ENCODE measurements at places on chromosomes 3 and 15.

DNA sequence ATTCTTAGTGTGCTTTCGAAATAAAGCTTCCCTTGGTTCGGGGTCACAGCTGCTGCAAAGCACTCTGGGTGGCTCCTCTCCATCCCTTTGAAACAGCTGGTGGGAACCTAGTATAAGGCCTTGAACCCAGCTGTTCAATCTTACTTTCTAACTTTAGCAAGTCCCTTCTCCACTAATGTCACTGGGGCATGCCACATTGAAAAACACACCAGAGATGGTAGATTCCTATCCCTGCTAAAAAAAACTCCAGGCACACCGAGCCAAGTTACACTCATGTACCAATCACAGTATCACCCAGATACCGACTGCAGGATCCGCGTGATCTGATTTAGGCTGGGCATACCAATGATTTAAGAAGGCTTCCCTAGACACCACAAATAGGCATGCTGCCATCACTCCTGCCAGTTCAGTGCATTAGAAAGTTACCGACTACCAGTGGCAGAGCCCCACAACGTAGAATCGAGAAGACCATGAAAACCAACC is 65.0 kb downstream of the WWTR1 start:
- no peak for DNase-seq

DNA sequence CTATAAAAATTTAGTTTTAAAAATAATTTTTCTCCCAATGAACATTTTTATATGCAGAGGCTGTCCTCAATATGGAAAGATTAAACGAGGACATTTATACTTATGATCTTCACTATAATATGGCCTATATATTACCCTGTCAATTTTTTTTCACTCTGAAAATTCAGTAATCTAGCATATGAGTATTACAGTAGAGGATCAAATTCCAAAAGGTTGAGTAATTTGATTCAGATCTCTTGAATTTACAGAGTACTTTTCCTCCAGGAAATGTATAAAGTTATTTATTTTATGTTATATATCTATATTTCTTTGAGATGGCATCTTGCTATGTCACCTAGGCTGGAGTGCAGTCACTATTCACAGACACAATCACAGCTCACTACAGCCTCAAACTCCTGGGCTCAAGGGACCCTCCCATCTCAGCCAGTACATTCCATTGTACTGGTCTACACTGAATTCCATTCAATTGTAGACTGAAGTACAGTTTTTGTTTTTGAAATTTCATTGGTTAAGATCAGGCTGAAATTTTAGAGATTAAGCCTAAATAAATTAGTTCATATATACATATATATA is 16.3 kb upstream of the TRPM7 start:
- no peak for DNase-seq

DNA sequence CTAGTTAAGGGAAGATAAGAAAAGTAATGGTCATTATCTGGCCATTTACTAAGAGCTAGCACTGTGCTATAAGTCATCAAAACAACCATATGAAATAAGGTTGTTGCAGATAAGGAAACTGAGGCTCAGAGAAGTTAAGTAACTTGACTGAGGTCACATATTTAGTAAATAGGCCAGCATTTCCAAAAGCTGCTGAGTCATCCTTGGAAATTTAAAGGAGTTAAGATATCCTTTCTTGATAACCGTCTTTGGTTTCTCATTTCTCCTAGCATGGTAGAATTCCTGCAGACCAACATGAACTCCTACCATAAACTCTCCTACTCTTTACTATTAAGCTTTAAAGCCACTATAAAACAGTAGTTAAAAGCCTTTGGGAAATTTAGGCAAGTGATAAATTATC is 85.0 kb upstream of the PDZRN3 start:
- no peak for DNase-seq

- no peak for DNase-seq
Observed at GRCh38 chr3:197600796-197601565, 45.2 kb upstream of the BDH1 start.

DNA sequence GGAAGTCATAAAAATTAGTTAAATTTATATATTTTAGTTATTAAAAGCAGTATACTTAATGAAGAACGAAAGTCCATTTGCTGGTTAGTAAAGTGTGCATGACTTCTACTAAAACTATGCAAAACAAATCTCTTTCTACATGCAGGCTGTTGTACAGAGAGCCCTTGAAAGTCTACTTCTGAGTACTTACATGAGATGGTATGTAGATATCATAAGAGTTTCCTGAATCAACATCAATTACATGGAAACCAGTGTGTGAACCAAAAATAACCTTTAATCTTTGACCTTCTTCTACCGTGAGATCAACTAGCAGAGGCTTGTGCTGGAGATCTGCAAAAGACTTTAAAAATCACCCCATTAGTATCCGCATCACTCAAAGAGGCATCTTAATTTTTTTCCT is 42.1 kb upstream of the SLC2A2 start:
- DNase-seq: no peak

DNA sequence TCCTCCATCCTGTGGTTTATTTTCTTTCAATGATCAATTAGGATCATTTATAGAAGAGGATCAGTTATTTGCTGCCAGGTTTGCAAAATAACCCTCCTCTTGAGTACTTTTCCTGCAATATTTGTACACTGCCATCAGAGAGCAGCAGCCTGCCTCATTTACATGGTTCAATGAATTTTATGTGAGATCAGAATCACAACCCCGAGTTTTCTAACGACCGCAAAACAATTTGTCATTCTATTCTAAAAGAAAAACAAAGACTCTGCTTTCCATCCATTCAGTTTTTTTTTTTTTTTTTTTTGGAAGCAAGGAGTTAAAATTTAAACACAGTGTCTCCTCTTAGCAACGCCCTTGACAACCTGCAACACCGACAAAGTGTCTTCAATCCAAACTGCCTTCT is 146.9 kb downstream of the RAB11A start:
- no peak for DNase-seq

DNA sequence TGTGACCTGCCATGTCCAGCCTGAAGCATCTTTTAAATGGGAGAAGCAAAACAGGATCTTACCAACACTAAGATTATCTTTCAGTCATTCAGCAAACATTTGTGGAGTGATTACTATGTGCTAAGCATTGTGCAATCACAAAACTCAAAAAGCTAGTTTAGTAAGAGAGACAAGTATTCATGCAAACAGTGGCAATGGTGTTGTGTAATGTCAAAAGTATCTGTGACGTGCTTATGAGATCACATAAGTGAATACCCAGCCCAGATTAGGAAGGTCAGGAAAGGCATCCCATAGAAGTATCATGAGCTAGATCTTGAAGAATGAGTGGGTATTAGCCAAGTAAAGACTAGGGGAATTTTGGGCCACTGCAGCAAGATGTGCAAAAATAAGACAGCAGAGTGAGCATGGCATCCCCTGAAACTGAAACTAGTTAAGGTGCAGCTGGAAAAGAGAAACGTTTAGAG is 32.1 kb downstream of the SEC62 start:
- no peak for DNase-seq

DNA sequence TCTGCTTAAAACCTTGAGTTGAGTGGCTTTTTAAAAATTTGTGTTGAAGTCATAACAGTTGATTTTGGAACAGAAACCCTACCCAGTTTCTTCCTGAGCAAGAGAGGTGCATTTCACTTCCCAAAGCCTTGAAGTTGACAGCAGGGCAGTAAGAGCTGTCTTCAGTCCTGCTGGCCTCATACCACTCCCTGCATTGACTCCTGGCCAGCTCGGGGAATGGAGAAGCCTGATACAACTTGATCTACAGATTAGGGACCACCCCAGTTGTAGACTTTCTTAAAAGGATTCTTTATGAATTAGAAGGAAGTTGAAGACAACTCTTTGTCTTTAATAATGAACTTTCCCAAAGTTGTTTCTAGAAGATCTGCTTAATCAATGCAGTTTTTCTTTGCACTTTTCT is 90.6 kb upstream of the FLNB start:
- no peak for DNase-seq

DNA sequence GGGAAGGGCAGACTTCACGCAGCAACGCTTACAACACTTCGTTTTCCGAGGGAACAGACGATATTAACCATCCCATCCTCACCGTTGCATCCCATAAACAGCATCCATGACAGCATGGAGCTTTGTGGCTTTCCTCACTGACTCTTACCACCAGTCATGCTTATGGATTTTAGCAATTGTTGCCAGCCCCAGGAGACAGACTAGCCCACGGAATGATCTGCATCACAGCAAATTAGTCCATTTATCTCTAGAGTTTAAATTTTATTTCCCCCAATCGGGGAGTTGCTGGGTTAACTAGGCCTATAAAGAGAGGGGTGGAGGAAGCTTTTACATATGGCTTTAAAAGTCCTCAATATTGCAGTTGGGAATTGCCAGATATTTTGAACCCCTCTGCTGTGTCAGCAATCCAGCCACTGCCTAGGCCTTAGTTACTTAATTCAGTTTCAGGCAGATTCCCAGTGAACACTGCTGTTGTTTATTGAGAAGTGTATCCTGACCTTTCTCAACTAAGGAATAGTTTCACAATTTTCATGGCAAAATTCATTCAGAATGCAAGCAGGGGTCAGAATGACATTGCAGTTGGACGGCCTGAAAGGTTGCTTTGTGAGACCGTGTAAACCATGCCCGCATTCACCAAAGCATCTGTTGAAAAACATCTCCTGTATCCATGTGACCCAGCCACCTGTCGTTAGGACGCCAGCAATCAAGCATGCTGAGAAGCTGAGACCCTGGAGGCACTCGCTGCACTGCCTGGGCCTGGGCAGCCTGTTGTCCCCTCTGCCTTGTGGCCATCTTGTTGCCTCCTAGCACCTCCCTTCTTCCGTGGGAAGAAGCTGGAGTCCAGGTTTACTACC is 397.4 kb upstream of the TPM1 start:
- DNase-seq: no peak

GRCh38 chr3:24428481-24428880 is 66.2 kb downstream of the THRB start:
- DNase-seq: no peak

DNA sequence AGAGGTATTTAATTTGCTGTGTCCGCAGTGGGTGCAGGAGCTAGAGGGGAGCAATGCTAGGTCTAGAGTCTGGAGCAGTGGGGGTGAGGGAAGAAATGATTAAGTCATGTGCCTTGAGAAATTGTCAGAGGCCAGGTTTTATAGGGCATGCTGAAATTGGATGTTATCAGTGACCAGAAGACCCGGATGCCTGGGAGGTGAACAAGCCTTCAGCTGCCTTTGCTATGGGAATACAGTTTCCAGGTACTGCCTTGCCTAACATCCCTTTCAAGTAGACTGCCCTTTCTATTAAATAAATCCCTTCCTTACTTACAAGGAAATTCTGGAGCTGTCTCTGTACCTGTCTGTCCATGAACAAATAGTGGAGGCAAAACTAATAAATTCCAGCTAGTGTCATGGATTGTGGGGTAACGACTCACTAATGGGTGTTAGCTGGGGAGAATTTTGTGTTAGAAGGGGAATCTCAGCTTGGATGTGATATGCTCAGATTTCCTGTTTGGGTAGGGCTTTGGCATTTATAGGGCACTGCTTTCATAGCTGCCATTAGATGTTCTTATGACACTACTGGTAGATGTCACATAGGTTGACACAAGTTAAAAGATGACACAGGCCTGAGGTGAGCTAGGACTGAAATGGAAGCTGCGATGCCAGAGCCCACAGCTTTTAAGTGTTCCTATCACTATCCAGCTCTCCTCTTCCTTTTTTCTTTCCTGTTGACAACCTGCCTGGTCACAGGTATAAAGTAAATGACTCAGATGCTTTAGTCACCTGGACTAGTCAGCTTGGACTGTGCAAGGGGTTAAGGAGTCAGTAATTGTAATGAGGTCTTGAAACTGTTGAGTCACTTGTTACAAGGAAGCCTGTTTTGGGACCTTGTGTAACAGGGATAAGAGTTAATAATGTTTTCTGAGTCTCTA is 21.3 kb downstream of the CHD2 start:
- DNase-seq: no peak

DNA sequence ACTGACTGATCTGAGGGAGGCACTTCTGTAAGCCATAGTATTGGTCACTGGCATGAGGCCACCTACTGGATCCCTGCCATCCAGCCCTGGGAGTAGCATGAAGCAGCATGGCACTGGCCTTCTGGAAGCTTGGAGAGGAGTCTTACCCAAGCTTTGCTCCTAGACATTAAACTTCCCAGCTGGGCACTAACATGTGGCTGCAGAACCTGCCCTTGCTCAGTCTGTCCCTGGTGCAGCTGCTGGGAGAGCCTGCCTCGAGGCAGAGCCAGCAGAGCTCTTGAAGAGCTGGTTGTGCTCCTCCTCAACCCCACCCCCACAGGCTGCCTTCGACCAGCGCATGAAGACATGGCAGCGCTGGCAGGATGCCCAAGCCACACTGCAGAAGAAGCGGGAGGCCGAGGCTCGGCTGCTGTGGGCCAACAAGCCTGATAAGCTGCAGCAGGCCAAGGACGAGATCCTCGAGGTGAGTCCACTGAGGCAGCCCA is 17.1 kb upstream of the SNX22 start:
- no peak for DNase-seq

GRCh38 chr3:124633524-124633923 is 96.7 kb upstream of the UMPS start:
- DNase-seq: no peak

GRCh38 chr15:28998511-28998910 is 112.7 kb downstream of the APBA2 start:
- no peak for DNase-seq

DNA sequence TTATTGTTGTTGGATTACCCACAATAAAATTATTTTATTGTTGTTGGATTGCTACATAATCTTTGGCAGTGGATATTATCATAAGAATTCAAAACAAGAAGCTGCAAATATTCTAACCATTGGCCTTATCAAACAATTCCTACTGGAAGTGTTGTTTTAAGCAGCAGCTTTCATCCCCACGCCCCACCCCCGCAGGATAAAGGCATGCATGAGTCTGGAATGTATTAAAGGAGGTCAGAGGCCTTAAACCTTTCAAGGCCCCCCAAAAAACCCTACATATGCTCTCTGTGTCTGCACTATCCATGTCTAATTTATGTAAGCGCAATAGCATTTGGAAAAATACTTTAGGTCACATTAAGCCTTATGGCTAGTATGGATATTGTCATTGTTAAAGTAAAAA is 23.1 kb downstream of the P3H2 start:
- no peak for DNase-seq

- no peak for DNase-seq
Observed at GRCh38 chr3:142450189-142450588, 2.4 kb upstream of the XRN1 start.

DNA sequence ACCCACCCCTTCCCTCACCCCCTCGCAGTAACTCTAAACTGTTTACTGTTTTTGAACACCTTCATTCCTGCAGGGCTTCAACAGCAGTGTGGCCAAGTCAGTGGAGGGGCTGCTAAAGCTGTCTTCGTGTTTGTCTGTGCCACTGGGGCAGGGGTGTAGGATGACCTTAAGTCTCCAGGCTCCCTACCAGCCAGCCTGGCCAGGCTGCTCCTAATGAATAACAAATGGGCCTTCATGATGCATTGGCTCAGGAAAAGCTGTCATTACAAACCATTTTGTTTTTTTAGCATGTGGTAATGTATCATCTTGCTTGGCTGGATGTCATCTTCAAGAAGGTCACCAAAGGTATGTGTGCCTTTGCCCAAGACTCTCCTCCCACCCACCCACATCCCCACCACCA is 372.2 kb upstream of the WNT5A start:
- no peak for DNase-seq

Measured in vagina (tissue), 2 donors.